ENCODE measurements at places on chromosomes 3 and 15.

DNA sequence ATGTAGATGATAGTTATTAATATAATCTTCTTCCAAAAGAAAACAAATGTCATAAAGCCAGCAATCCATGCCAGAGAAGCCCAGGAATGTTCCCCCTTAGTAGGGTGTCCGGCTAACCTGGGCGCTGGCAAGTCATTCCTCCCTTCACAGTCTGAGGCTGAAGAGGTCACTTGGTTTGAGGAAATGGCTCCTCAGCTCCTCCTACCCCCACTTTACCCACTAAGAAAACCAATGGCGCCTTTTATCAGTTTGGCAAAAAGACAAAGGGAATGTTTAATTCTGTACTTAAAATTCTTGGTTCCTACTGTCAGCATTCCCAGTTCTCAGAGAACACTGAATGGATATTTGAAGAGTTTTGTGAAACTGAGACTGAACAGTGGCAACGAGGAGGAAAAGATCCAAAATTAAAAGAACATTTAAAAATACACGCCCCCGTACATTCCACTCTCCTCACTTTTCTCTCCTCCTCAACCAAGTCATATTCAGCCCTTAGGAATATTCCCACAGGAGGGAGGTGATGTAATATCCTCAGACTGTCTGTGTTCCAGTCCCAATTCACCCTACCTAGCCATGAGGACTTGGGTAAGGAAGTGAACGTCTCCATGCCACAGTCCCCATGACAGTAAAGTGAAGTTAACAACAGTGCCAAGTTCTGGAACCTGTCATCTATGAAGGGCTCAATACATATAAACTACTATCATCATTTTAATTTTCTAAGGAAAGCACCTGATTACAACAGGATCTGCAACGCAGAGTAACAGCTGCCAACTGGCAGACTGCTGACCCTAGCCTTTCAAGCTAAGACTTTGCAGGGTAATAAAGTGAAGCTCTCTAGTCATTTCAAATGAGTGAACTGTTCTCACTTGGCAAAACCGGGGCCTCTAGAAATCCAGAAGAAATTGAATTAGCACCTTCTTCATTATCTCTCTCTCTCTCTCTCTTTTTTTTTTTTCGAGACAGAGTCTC is 234.5 kb upstream of the ICE2 start:
- no peak for DNase-seq

GRCh38 chr3:165643425-165643824 is 193.8 kb downstream of the BCHE start:
- no peak for DNase-seq

DNA sequence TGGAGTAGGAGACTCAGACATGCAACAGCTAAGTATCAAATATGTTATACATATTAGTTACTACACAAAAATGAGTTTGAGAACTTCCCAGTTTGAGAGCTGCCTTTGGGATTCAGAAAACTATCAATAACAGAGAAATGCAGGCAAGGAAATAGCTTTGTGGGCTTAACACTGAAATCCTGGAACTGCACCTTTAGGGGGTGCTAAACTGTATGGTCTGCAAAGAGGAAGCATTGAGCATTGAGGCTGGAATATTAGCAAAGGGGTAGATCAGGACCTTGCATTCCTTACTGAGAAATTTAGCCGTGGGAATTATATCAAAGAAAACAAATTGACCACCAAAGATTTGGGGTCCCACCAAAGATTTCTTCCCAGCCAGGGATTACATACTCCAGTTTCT is 580.0 kb downstream of the ZNF385D start:
- peak; percentile 33 for DNase-seq

- no peak for DNase-seq
Measured at GRCh38 chr3:174342171-174342570, 517.0 kb upstream of the NAALADL2 start.

GRCh38 chr3:34140616-34141015 is 342.2 kb downstream of the PDCD6IP start:
- no peak for DNase-seq

- no peak for DNase-seq
Measured at GRCh38 chr3:133038731-133039375, 662 bp downstream of the TMEM108 start.

DNA sequence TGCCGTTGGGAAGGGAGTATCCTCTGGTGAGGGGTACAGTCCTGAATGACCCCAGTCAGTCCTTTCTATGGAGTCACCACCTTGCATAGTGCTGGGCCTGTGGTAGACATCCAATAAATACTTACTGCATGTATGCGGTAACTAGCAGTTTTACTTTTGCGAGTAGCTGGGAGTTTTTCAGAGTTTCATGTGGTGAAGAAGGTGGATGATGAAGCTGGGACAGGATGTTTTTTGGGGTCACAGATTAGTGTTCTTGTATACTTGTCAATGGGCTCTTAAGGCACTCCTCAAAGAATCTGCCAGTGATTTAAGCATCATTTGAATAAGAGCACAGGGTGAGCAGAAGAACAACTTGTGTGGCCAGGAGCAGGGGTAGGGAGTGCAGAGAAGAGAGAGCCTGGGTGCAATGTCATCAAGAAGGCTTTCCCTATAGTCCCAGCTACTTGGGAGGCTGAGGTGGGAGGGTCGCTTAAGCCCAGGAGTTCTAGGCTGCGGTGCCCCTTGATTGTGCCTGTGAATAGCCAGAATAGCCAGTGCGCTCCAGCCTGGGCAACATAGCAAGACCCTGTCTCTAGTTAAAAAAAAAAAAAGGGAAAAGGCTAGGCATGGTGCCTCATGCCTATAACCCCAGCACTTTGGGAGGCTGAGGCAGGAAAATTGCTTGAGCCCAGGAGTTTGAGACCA is 22.1 kb downstream of the PPCDC start:
- DNase-seq = no peak

DNA sequence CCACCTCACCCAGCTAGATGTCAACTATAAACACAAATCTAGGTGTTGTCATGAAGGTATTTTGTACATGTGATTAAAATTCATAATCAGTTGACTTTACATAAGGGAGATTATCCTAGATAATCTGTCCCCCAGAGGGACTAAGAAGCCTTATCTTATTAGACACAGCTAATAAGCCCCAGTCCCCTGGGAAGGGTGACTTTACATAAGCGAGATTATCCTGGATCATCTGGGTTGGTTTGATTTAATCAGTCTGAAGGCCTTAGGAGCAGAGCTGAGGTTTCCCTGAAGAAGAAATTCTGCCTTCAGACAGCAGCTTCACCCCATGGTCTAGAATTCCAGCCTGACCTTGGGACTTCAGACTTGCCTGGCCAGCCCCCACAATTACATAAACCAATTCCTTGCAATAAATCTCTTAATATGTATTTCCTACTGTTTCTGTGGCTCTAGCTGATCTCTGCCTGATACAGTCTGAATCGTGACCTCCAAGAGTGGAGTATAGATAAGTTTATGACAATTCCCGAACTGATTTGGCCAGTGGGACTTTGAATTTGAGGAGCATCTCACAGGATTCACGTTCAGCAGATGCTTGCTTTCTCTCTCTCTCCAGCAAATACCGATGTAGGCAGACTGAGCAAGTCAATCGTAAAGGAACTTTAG is 66.5 kb downstream of the MRPL46 start:
- no peak for DNase-seq

DNA sequence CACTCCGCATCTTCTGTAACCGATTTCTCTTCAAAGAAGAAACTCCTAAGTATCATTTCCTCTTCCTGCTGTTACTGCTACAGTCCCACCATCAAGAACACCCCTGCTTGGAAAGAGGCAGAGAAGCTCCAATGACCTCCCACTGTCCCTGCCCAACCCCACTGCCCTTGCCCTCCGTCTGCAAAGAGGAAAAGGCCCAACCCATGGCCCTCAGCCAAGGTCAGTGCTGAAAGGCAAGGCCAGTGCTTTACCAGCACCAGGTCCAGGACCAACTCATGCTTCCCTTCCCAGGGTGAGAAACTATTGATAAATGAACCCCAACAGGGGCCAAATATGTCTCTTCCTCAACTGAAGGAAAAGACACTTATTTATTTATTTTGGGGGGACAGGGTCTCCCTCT is 22.5 kb downstream of the FAM240A start:
- no peak for DNase-seq

- no peak for DNase-seq
Measured at GRCh38 chr3:71806736-71807135, 21.8 kb upstream of the PROK2 start.

GRCh38 chr3:195542698-195543499 is at the start of gene PPP1R2:
Gene PPP1R2, minus strand, starts transcription at chr3:195543325. Its CDS starts 300 bp downstream, at chr3:195543025.
- peak; percentile 89 for DNase-seq

DNA sequence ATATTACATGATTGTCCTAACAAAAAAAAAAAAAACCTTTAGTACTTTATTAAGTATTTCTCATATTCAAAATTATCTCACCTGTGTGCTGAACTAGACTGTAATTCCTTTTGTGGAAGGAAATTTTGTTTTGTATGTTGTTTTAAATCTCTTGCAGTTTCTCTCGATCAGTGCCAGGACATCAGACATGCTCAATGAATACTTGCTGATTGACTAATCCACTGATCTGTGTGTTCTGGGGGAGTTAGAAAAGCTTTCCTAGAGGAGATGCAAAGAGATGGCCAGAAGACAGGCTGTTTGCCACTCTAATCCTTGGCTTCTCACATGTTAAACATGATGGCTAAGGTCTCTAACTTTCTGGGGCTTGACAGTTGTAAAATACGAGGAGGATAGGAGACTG is 233.3 kb upstream of the NR2E3 start:
- DNase-seq = no peak

- peak; percentile 42 for DNase-seq
Measured at GRCh38 chr15:85312486-85312885, 67.9 kb upstream of the AKAP13 start.

DNA sequence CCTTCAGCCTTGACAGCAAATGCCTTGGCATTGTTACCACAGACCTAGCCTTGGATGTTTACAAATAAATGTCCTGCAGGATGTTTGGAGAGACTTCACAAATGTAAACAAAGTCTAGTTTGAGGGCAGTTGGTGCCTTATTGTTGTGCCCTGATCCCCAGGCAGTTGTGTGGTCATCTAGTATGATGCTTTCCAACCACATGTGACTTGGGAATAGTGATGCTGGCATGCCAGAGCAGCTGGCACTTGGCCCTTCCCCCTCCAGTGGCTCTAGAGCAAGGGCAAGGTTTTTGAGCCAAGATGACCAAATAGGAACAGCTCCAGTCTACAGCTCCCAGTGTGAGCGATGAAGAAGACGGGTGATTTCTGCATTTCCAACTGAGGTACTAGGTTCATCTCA is 258.2 kb downstream of the ADAMTS17 start:
- DNase-seq = no peak

DNA sequence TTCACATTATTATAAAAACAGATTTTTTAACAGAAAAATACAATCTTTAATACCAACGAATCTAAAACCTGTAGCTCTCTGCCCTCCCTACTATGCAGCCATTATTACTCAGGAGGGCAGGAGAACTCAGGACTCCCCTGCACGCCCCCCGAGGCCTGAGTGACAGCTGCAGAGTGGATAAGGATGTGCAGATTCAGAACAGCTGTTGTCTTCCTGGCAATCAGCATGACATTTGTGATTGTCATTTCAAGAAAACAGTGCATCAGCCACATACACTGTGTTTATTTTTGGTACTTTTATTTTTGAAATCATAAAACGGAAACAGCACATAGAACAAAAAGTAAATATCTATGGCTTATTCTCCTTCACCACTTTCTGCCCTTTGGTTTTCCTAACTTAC is 450.8 kb downstream of the OCA2 start:
- DNase-seq = no peak

DNA sequence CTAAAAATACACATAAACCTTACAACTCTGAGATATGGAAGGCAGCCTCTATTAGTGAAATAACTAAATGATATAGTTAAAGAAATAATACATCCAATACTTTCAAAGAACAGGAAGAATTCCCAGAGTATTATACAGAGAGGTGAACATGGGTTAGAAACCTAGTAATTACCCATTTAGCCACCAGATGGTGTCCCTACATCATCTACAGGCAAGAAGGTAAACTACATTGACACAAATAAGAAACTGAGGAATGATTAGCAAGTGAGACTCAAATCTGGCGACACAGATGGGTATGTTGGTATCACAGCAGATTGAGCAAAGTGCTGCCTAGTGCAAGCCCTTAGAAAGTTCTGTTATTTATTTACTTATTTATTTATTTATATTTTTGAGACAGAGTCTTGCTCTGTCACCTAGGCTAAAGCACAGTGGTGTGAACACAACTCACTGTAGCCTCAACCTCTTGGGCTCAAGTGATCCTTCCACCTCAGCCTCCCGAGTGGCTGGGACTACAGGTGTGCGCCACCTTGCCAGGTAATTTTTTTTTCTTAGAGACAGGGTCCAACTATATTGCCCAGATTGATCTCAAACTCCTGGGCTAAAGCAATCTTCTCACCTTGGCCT is 28.2 kb downstream of the NEK4 start:
- DNase-seq = peak; percentile 44

DNA sequence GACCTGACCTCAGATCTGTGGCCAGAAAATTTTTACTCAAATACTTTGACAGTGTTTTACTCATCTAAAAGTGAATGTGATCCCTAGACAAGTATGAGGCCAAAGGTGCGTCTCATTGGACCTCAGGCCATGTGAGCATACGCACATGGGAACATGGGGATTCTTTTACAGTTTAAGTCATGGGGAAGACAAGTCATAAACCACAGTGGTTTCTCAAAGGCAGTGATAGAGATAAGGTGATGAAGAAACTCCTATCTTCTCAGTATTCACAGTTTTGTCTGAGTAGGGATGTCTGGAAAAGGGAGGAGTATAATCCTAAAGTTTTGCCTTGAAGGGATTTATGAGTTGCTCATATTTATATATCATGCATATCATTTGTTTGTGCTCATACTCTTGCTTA is 173.8 kb downstream of the FNDC3B start:
- no peak for DNase-seq

DNA sequence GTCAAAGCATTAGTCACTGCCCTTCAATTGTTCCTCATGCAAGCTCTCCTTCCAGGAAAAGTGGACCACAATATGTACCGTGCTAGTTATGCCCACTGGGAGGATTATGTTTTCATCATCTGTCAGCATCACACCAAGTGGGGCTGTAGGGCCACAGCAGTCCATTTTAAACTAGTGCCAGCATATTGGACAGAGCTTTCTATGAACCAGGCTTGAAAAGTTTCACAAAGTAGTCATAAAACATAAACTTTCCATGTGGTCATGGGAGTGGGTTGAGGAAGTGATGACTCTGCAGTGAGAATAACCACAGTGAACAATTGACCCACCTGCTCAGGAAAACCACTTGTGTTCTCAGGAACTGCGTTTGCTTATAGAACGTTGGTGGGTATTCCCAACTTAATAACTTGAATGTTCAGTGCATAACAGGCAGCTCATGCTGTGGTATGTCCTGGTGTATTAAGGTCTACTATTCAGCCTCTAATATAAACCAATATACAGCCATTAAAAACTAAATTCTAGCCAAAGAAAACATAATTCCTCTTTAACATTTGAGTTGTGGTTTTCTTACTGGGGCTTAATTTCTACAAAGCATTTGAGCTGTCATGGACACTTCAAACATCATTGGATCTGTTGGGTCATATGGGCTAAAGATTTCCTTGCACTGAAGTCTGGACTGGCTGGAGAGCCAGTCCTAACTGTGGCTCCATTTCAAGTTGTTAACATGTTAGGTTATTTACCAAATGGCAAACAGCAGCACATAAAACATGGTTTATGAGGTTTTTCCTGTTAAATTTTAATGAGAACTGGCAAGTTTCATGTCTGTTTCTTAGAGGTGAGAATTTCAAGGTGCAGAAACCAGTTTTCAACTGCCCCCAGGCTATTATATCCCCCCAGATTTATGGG is 274.1 kb downstream of the OTOL1 start:
- DNase-seq = peak; percentile 2

- DNase-seq = no peak
Measured at GRCh38 chr3:143770391-143770790, 77.9 kb downstream of the SLC9A9 start.

- DNase-seq = no peak
Measured at GRCh38 chr3:100994809-100995208, 1.6 kb upstream of the ABI3BP start.

- no peak for DNase-seq
Measured at GRCh38 chr3:134028486-134029255, 1.1 kb downstream of the SLCO2A1 start.

Data from NB4 (cell line).